ENCODE measurements at places on chromosomes 7 and 10.

DNA sequence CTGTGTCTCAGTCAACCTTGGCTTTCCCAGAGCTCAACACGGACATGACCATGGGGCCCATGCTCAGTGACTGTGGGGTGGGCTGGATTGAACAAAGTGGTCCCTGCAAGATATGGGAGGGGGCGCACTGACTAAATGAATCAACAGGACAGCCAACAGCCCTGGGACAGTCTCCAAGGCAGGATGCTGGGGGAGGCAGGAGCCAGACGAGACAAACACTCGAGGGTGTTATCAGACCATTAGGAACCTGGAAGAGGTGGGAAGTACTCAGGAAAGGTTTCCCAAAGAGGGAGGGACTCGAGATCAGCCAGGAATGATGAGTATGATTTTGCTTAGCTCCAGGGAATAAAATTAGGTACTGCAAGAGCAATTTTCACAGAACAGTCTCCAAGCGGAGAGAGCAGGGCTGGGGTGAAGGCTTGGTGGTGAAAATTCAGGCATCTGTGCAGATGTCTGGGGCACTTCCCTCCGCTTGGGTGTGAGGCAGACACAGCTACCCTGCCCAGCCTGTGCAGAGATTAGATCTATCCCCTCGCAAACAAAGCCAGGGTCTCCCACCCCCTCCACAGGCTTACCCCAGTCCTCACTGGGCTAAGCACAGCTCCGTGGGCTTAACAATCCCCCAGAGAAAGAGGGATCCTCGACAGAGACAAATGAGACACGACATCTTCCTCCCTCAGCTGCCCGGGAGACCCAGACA is 261.1 kb upstream of the ZMIZ1 start:
- no peak for DNase-seq

DNA sequence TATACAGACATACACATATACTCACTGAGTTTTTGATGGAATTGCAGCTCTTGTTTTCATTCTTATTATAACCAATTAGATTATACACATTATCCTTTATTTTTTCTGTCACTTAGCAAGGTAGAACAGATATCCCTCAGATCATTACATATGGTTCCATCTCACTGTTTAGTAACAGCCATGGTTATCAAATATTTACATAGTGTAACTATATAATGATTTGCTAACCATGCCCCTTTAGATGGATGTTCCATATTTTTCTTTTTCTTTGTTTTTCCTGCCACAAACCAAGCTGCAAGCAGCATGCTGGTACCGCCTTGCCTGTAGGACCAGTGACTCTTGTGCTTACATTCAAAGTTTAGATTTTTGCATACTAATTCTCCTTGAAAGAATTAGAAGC is 163.4 kb upstream of the NFE2L3 start:
- DNase-seq: no peak

GRCh38 chr7:39952803-39953202 is 2.7 kb downstream of the CDK13 start:
- DNase-seq: no peak

GRCh38 chr10:128081222-128081621 is 45.0 kb downstream of the MKI67 start:
- DNase-seq: no peak

DNA sequence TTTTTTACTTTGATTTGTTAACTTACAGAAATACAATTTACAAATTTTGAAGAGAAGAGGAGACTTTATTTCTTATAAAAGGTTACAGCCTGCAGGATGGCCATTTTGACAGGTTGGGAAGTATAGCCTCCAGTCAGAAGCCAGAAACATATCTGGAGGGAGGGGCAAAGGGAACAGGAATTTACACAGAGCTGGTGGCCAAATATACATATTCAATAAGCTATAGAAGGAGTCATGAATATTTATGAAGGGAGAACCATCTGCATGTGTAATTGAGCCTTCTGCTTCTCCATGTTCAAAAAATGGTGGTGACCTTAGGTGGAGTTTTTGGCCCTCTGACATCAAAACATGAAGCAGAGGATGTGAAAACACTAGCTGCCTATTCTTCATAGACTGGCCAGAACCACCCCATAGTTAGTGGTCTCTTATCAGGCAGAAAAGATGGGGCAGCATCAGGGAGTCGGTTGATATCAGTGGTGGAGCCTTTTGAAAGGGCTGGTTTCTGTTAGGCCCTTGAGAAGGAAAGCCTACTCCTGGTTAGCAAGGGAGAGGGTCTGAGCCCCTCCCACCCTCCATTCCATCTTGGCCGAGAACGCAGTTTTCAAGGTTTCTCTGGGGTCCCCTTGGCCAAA is 57.2 kb downstream of the ENTPD1 start:
- DNase-seq: no peak

DNA sequence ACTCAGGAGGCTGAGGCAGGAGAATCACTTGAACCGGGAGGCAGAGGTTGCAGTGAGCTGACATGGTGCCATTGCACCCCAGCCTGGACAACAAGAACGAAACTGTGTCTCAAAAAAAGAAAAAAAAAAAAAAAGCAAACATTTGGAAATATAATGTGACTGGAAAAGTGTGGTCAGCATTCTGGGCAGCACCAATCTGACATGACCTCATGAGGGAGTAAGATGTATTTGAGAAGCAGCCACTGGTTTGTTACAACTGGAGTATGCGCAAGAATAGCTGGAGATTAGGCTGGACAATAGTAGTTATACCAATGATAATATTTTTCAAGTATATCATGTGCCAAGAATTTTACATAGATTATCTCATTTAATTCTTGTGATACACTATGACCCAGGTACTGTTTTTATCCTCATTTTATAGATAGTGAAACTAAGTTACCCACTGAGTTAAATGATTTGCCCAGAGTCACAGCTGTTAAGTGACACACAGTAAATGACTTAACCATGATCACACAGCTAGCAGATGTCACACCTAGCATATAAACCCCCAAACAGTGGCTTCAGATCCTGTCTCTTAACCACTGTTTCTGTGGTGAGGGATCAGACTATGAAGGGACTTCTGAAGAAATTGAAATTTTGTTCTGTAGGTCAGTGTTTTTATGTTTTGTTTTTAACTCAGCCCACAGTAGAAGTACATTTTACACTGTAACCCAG is 11.1 kb downstream of the MCU start:
- no peak for DNase-seq

DNA sequence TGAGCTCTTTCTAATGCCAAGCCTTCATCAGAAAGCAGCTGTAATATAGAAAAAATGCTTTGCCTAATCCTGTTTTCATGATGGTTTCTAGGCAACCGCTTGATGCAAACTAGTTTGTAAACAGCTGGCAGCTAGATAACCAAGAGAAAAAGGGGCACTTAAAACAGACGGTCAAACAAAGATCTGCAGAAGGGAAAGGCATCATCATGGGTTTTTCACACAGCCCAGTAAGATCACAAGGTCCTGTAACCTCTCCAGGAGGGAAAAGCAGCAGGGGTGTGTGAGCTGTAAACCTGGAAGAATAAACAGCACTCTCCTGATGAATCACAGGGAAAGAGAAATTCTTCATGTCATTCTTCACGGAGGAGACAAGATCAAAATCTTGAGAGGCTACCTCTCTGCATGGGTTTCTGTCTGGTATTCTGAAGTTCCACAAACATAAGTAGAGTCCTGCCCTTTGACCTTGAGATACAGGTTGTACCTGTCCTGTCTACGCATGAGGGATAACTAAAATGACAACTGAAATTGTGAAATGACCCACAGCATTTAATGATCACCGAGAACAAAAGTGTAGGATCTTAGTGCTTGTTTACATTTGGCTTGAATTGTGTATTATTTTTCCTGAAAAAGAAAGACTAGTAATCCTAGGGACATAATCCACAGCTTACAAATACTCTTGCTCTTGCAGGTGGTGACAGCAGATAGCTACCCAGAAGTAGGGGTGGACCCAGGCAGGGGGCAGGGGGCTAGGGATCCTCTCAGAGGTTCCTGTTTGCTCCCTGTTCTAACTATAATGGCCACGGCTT is 48.0 kb downstream of the CREB3L2 start:
- DNase-seq: peak; percentile 92

GRCh38 chr7:12674861-12675260 is 12.6 kb upstream of the ARL4A start:
- peak; percentile 34 for DNase-seq

DNA sequence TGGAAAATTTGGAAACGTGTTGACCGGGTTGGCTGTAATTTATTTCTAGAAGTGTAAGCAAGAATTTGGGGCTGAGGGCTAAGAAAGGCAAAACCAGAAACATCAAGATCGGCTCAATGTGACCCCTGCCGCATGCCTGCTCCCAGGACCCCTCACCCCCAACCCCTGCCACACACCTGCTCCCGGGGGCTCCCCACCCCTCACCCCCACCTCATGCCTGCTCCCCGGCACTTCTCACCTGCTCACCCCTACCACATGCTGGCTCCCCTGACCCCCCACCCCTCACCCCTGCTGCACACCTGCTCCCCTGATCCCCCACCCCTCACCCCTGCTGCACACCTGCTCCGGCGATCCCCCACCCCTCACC is 19.0 kb upstream of the CFAP46 start:
- DNase-seq: no peak

DNA sequence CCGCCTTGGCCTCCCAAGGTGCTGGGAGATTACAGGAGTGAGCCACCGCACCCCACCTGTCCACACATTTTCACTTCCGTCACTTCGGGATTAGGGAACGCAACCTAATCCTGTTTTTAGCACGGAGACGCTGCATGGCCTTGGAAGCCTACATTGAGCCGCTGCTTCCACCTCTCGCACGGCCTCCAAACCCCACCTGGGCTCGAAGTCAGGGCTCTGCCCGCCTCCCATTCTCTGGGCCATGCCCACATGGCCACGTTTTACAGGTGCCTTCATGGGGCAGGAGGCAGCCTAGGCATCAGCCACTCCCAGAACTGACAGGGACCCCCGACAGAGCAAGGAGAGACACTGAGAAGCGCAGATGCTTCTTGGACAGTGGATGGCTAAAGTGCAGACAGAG is 100.6 kb downstream of the OAT start:
- DNase-seq: no peak

GRCh38 chr7:136947347-136947746 is 78.9 kb downstream of the CHRM2 start:
- DNase-seq: no peak

GRCh38 chr7:66267249-66267648 is 62.1 kb downstream of the TPST1 start:
- peak; percentile 59 for DNase-seq

GRCh38 chr7:129376076-129376777 is 58.0 kb upstream of the STRIP2 start:
- no peak for DNase-seq

DNA sequence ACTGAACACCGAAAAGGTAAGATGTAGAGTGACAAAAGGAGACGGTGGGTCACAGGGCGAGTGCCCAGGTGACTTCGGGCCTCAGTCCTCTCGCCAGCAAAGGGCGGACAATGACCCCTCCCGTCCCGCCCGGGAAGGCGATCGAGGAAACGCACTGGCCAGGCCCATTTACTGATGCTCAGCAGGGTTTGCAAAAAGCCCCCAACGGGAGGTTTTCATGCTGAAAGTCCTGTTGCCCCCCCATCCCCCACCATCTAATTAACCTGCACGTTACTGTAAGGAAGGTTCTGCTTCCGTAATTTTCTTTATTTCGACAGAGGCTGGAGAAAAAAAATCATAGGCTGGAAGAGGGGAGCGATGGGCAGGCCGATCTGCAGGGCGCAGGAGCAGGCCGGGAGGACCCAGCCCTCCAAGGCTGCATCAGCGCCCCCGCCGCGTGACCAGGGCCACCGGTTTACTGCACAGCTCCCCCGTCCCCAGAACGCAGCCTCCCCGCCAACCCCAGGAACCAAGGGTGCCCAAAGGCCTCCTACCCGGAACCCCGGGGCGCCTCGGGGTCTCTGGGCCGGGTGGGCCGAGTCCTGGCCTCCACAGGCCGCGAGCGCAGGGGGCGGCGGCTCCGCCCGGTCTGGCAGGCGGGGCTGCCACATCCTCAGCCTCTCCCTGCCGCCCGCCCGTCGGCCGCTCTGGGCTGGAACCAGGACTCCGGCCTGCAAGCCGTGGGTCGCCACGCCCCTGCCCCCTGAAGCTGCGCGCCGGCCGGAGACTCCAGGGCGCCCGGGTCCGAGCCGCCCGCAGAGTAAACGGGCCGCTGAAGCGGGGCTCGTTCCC is 613 bp downstream of the OAT start:
- peak; percentile 61 for DNase-seq

GRCh38 chr10:20105236-20105635 is 289.0 kb downstream of the PLXDC2 start:
- DNase-seq: peak; percentile 27

- DNase-seq: no peak
Observed at GRCh38 chr10:129345763-129346162, 121.3 kb upstream of the MGMT start.

GRCh38 chr7:33039257-33039902 is 23.2 kb downstream of the NT5C3A start:
- no peak for DNase-seq

DNA sequence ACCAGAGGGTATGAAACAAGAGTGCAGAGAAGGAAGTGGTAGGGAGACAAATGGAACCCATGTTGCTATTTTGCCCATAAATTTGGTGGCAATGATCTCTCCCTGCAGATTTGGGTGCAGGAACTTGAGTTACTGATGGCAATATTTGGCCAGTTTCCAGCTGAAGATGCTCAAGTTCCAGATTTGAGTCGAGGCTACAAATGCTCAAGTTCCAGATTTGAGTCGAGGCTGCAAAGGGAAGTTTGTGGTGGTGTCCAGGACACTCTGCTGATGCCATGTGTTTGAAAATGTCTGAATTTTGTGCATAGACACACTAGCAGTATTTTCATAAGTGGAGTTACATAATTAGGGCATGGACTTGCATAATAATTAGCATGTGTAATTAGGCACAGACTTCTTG is 40.8 kb downstream of the TBXAS1 start:
- no peak for DNase-seq

DNA sequence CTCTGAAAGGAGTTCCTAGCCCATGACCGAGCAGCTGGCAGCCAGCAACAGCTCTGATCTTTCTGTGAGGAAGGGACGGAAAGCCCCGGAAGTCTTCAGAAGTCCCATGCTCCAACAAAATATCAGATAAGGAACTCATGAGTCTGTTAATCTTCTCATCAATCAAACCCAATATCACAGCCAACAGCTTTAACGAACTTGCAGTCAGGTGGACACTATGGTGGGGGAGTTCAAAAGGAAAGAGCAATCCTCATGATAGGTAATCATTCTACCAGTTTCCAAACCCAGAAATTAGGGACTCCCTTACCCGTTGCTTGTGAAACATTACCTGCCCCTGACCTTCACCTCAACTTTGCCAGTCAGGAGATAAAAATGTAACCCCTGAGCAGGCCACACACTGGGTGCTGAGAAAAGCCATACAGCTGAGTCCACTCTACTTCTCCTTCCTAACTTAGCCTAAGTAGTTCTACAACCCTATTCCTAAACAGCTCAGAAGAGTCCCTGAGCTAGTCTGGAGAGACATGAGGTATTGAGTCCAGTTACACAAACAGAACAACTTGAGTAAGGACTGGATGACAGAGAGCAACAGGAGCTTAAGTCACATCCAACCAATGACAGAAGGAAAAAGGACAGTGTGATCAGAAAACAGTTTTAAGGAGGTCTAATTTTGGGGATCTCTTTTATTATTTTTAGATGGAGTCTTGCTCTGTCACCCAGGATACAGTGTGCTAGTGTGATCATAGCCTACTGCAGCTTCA is 2.2 kb downstream of the NDST2 start:
- DNase-seq: no peak

GRCh38 chr7:39360766-39361165 is 205.4 kb upstream of the YAE1 start:
- no peak for DNase-seq

GRCh38 chr10:75071756-75072155 is 39.7 kb upstream of the SAMD8 start:
- no peak for DNase-seq

All from Caki2 (cell line).